ENCODE measurements at places on chromosomes 6 and 20.

DNA sequence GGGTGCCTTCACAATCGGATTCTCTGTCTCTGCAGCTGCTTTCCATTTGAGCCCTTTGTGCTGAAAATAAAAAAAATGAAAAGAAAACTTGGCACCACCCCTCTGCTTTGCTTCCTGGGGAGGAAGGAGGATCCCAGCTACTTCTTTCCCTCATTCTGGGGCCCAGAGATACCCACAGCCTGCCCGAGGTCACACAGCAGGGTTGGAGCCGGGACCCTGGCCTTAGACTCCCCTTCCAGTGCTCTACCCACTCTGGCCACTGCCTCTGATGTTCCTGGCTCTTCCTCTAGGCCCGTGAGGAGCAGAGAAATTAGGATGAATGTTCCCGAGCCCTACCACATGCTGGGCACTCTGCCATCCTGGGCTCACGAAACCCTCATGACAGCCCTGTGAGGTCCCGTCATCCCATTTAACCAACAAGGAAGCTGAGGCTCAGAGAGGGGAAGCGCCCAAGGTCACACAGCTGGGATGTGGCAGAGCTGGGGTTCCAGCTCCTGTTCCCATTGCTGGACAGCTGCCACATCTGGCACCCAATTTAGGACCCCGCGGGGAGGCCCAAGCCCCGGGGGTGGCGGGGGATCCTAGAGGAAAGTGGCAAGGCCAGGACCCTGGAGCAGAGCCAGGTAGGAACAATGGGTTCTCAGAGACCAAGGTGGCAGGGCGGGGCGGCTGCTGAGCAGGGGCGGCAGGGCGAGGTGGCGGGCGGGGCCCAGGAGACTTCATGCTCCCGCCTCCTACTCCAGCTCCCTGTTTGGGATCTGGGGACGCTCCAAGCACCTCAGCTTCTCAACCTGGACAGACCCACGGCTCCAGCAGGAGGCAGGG is 76.6 kb downstream of the CEBPB start:
- DNase-seq: peak; percentile 51

DNA sequence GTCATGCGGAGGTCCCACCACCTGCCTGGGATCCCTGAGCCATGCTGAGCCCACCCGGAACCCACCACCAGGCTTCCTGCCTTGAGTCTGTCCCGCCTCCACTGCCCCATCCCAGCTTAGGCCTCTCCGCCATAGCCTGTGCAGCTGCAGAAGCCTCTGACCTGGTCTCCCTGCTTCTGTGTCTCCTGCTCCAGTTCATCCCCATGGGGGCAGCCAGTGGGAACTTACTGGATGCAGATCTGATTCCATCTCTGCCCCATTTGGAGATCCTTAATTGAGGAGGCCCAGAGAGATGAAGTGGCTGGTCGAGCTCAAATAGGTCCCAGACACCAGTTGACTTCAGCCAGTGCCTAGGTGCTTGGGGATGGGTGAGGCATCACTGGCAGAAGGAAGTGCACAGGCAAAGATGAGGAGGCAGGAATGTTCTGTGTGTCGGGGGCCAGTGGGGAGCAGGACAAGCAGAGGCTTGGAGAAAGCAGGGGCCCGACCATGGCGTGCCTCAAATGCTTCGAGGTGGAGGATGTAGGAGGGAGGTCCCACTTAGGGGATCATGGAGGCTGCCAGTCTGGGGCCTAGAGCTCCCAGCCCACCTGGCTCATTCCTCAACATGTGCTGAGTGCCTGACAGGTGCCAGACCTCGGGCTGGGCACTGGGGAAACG is 112.8 kb downstream of the TOX2 start:
- DNase-seq: no peak

- DNase-seq: peak; percentile 53
Measured at GRCh38 chr6:21085643-21086042, 507.9 kb upstream of the SOX4 start.

GRCh38 chr20:13221313-13221672 is 219 bp downstream of the ISM1 start:
- no peak for DNase-seq

DNA sequence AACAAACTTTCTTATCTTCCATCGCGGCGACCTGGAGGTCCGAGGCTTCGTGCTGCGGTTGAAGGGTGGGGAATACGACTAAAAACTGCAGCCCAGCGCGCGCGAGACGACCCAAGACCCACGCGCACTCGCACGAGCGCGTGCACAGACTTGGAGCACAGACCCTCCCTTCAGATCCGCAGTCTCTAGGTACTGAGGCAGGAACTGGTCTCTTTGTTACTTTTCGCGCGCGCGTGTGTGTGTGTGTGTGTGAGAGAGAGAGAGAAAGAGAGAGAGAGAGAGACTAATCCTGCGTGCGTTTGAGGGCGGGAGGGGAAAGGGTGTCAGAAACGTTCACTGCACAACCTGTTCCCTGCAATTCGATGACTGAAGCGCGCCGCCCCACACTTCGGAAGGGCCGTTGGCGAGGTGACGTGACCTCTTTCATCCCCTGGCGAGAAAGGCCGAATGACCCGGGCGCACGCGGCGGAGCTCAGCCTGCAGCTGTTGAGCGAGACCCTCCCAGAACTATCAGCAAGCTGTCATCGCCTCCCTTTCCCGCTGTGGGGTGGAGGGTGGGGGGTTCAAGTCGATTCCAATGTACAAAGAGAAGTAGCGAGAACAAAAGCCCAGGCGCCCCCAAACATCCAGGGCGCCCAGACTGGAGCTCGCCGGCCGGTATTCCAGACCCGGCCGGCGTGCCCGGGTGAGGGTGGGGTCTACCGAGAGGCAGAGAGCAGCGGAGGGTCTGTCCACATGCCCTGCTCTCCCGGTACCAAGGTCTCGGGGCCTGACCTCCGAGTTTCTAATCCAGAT is 1.5 kb upstream of the TUBB2B start:
- DNase-seq: peak; percentile 34

GRCh38 chr20:13220194-13220903 is 725 bp upstream of the ISM1 start:
- DNase-seq: peak; percentile 48

DNA sequence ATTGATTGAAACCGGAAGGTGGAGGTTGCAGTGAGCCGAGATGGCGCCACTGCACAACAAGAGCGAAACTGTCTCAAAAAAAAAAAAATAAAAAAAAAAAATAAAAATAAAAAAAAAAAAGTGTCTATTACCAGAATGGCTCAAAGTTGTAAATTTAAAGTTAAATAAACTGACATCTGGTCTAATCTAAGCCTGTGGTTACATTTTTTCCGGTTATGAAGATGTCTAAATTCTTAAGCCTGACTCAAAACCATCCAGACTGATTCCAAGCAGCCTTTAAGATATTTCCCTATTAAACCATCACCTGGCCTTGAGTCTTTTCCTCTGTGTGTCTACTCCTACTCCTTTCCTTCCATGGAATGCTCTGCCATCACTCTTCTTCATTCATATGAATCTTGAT is 371.7 kb upstream of the RUNX2 start:
- DNase-seq: no peak

DNA sequence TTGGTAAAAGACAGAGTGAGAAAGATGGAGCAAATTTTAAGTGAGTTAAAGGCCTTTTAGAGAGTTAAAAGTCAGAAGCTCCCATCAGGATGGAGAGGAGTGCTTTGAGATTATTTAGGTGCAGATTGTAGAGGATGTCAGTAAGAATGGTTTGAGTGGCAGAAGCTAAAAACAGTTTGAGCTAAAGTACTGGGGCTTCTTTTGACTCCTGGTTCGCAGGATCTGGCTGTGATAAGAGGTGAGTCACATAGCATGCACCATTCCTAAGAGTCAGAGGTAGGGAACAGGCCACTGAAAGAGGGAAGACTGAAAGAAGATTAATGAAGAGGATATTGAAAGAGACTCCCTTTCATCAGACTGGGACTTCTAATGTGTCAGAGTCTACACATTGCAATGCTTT is 1047.9 kb upstream of the MAP3K7 start:
- no peak for DNase-seq

GRCh38 chr6:65410309-65410708 is 296.7 kb downstream of the EYS start:
- DNase-seq: no peak

- DNase-seq: no peak
Measured at GRCh38 chr6:78483553-78484197, 383.7 kb upstream of the IRAK1BP1 start.

DNA sequence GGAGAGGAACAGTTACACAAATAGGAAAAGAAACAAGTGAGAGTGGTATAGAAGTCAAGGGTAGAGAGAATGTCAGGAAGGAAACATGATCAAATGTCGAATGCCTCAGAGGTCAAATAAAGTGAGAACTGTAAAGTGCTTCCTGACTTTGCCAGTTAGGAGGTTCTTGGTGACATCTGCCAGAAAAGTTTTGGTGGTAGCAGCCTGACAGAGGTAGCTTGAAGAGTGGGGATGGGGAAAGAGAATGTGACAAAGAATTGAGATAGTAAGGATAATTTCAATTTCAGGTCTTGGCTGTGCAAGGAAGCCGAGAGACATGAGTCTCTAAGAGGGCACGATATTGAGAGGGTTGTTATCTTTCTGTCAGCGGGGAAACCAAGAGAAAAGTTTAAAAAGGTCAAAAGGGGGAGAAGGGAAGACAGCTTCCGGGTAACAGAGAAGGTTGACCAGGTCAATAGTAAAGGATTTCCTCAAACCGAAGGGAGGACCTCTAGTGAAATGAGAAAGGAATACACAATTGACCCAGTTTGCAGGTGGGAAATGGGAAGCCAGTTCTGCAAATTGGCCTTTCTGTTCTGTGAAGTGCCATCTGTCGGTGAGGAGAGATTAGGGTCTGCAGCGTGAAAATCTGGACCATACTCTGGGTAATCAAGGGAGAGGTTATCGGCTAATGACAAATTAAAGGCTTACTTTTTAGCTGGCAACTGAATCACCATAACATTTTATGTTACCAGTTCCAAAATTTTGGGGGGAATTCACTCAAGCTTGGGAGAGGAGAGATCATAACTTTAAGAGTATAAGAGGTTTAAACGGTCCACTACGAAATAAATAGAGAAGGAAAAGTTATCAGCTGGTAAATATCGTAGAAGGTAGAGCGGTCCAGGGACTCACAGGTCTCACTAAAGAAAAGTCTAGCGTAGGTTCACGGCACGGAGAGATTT is 973 bp upstream of the BRD2 start:
- DNase-seq: peak; percentile 70

- DNase-seq: no peak
Measured at GRCh38 chr20:49624317-49624716, 56.4 kb upstream of the PTGIS start.

DNA sequence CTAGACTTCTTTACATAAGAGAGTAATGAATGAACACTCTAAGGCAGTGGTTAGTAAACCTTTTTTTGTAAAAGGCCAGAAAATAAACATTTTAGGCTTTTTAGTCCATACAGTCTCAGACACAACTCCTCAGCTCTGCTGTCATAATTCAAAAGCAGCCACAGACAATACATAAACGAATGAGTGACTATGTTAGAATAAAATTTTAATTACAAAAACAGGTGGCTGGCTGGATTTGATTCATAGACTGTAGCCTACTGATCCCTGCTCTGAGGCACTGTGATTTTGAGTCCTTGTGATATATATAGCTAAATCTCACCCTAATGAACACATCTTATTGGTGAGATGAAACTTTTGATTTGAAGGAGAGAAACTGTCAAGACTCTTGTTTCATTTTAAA is 155.1 kb downstream of the AIG1 start:
- no peak for DNase-seq

DNA sequence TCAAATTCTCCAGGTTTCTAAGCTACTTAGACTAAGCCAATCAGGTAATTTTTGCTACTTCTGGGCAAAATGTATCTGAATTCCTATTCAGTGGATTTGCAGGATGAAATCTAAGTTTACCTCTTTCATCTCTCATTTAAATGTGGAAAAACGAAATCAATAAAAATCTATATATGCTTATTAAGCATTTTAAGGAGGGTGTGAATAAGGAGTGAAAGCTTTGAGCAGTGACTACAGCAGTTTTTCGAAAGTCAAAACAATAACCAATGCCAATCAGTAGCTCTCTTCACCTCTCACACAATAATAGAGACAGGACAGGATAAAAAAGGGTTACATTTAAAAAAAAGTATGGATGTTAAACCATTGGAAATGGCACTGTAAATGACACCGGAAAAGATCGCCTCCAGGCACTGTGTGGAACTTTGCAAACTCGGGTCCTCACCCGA is 476 bp upstream of the BCKDHB start:
- DNase-seq: no peak

- peak; percentile 24 for DNase-seq
Measured at GRCh38 chr6:81700414-81700813, 52.1 kb downstream of the TENT5A start.

DNA sequence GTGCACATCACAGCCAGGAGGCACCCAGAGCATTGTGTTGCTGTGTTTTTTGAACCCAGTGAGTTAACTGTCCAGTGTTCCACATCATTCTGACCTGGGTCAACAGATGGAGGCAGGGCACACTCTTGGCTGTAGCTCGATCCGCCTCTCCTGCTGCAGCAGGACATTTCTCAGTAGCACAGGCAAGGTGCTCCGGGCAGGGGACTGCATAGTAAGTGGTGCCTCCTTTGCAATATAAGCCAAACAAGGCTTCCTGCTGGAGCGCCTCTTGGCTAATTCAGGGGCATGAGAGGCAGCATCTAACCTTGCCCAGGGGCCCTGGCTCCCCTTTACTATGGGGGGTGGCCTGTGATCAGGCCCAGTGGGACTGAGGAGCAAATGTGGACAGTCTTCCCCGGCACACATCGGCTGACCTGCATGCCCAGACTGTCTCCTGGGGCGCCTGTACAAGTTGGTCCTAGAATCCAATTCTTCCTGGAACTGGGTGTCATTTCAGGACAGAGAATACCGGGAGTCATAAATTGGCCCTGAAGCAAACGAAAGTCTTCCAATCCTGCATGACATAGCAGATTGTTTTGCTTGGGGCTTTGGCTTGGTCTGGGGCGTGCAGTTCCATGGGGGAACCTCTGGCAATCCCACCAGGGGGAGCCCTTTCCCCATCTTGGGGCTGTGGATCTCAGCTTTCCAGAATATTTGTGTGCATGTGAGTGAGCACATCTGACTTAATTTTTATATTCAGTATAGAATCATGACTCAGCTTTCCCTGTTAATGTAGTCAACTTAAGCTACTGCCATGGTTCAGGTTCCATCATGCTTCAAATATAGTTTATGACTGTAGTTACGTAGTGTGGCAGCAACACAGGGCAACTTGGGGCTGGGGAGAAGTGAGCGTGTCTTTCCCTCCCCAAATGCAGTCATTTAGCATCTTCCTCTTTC is 56.0 kb upstream of the DDR1 start:
- DNase-seq: peak; percentile 95

DNA sequence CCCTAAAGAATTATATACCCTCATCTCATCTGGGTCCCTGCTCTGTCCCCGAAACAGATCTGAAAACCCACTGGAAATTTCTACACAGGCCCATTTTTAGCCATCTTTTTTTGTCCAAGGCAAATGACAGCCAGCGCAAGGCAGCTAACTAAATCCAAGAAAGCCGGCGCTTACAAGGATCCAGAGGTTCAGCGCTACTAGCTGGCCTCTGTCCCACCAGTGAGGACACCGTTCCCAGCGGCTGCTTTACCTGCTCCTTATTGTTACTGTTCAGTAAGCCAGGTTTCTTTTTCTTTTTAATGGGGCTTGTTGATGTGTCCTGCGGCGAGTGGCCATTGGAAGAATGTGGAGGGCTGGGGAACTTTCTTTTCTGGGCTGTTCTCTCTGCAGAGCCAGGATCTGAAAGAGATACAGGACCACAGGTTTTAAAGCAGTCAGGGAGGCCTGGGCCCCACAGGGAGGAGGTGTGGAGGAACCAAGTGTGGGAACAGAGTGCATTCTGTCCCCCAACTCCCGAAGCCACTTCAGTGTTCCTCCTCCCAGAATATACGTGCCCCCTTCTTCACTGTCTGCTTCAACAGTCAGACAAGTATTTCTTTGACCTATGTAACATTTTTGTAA is 46.6 kb downstream of the ZMYND8 start:
- DNase-seq: no peak
